ENCODE measurements at places on chromosomes 5 and 9.

GRCh38 chr9:119967867-119968535, 598.8 kb upstream of the BRINP1 start:
- DNase-seq: no peak

DNA sequence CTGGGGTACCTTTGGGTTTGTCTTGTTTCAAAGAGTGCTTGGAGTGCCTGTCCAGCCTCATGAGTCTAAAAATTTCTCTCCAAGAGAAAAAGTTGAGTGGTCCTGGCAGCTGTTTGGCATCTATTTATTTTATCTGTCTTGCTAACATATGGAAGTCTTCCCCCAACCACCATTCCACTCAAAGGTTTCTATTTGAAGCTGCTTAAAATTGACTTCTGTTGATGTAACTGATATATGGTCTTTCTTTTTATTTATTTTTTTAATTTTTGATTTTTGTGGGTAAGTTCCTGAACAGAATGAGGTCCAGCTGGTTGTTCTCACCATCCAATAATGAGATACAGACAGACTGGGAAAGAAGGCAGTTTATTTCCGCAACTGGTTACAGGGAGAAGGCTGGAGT, 178.7 kb upstream of the SGCD start:
- DNase-seq: no peak

DNA sequence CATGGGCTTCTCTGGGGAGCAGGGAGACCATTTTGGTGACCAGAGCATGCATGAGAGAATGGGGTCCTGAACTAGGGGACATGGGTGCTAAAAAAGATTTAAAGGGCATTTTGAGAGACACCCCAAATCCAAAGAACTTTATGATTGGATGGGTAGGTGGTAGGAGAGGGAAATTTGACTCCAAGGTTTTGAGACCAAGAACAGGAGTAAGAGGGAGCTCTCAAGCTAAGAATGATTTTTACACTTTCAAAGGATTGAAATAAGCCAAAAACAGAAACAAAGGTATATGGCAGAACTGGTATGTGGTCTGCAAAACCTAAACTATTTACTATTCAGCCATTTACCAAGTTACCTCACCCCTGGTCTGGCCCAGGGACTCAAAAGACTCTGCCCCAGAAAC, 318.2 kb upstream of the CLINT1 start:
- no peak for DNase-seq

GRCh38 chr9:130487500-130487899, 42.7 kb downstream of the ASS1 start:
- DNase-seq: no peak

DNA sequence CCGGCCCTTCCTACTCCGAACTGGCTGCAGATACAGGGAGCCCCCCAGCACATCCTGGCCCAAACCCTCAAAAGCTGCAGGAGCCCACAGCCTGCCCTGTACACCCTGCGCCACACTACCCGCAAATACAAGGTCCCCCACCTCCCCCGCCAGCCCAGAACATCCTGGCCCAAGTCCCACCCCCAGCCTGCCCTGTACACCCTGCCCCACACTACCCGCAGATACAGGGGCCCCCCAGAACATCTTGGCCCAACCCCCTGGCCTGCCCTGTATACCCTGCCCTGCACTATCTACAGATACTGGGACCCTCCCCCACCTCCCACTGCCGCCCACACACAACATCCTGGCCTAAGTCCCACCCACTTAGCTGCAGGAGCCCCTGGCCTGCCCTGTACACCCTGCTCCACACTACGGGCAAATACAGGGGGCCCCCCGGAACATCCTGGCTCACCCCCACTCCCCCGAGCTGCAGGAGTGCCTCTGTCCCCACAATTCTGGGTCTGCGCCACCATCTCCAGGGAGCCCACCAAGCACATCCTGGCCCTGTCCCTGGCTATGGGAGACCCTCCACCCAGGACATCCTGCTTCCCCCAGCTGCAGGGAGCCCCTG, 8.3 kb downstream of the LPCAT1 start:
- no peak for DNase-seq

DNA sequence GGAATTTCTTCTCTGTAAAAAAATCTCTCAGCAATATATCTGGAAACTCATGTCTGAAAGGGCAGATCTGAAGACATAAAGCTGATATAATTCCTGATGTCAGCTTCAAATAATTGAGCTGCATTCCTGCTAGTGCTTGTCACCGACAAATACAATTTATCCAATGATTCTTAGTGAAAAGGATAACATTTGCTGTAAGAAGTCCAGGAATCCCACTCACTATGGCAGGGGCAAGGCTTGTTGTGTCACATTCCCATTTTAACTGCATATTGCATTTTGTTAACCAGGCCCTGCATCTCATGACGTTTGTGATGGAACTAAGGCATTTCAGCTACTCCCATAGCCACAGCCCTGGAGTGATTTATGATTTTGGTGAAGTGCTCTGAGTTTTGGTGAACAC, 160.1 kb upstream of the DAB2 start:
- no peak for DNase-seq

DNA sequence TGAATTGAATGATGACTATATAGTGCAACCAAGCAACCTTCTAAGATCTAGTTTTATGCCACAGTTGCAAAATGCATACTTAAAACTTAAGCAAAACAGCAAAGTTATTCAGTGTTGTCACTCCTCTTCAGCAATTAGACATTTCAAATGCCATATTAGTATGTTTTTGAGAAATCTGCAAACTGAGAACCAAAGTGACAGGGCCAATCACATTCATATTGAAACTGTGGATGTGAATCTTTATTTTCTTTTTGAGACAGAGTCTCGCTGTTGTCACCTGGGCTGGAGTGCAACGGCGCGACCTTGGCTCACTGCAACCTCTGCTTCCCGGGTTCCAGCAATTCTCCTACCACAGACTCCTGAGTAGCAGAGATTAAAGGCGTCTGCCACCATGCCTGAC, 249.2 kb upstream of the EFNA5 start:
- DNase-seq: no peak

DNA sequence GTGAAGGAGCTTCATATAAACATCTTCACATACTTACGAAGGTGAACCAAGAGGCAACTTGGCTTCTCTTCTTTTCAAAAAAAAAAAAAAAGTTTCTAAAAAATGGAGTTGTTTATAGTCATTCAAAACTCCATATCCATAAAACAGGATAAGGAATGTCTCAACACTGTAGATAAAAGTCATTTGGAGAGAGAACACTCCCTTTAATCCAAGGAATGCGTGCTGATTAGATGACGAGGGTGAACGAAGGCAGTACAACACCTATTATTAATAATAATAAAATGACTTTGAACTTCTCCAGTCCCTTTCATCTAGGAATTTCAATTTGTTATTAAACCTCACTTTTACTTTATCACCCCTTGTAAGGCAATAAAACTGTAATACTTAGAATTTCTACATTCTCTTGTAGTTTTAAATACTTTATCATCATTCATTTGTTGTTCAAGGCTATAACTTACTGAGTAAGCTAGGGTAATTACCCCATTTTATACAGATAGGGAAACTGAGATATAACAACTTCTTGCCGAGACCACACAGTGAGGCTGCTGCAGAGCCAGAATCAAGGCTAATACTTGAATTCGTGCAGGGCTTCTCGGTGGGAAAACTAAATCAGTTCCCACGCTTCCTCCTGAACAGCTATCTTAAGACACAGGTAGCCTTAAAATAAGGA, 377.1 kb downstream of the EFNA5 start:
- no peak for DNase-seq

GRCh38 chr9:8356406-8356805, 556.8 kb upstream of the DMAC1 start:
- no peak for DNase-seq

Data from amygdala (tissue), 56 donors.